Cerebellar nuclear complex (tissue), 1 donor: ENCODE measurements at places on chromosomes 5 and 9.

DNA sequence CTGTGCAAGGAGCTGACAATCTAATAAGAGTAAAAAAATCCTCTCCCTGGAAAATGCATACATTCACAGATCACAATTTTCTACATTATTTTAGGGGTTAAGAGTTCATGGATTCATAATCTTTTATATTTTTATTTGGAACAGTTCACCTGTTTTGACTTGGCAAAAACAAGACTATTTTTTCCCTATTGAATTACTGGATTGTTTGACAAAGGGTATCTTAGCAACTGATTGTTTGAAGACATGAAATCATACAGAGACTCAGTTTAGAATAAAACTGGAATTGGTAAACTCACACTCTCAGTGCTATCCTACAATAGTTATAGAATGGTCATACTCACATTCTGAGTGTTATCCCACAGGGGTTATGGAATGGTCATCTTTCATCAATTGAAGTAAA, 358.2 kb upstream of the PTGER4 start:
- no peak for DNase-seq

GRCh38 chr9:124834591-124834990, 18.7 kb upstream of the WDR38 start:
- DNase-seq: no peak

DNA sequence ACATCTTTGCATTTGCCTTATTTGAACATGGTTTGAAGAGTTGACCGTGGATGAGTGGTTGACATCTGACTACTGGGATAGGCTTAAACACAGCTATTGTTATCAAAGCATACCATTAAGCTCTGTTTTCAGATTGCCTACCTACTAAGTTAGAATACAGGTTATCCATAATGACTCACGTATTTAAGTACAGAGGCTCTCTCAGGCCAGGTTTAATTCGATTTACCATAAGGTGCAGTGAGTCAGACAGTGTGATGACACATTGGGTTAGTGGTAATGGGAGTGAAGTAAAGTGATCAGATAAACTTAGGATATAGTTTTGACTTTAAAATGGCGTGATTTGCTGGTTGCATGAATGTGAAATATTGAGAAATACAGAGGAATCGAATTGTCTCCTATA, 732.0 kb upstream of the CTNND2 start:
- DNase-seq: no peak

GRCh38 chr5:92962752-92963151, 618.3 kb downstream of the NR2F1-AS1 start:
- DNase-seq: no peak

DNA sequence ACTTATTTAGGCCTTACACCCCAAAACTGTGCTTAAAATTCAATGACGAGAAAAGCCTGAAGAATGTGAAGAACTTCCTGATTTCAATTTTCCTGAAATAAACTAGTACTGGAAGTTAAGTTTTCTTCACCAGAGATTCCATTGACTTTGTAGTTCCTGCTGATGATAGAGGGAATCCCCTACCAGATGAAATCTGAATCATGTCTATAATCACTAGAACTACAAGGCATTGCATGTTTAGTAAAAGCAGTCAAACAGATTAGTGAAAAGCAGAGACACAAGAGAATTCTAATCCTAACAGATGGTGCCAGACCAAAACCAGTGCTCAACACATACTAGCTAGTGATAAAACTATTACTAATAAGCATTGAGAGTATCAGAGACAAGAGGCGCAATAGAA, 130.0 kb downstream of the PDE4D start:
- no peak for DNase-seq

DNA sequence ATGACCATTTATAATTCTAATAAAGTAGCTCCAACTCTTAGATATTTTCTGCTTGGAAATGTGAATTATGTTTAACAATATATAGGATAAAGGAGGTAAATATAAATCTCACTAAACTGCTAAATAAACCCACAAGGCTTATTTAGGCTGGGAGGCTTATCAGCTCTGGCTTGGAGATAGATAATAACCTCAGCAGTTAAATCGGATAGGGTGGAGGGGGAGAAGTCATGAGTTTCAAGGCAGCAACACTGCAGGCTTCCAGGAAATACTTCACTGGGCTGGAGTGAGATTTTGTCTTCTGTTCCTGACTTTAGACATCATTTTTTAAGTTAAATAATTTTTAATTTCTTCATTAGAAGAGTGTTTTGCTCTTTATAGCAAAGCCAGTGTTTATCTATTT, 80.0 kb upstream of the ITGA2 start:
- no peak for DNase-seq

- DNase-seq: no peak
These were observed 26.1 kb upstream of the CSF1R start for GRCh38 chr5:150112201-150113046.

GRCh38 chr9:36584620-36585460, 12.1 kb downstream of the MELK start:
- DNase-seq: no peak

DNA sequence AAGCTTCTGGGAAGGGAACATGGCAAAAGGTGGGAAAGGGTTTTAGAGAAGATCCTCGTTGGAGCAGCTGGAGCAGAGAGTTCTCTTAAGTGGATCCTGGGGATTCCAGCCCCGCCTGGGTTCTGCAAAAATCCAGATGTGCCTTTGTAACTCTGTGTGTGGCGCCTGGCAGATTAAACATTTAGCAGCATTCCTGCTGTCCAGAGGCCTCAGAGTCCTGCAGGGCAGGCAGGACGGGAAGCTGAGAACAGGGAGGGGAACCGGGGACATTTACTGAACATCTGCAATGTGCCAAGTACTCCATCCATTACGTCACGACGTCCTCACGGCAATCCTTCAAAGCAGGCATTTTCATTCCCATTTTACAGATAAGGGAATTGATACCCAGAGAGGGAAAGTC, 6.0 kb downstream of the EIF4E1B start:
- no peak for DNase-seq

DNA sequence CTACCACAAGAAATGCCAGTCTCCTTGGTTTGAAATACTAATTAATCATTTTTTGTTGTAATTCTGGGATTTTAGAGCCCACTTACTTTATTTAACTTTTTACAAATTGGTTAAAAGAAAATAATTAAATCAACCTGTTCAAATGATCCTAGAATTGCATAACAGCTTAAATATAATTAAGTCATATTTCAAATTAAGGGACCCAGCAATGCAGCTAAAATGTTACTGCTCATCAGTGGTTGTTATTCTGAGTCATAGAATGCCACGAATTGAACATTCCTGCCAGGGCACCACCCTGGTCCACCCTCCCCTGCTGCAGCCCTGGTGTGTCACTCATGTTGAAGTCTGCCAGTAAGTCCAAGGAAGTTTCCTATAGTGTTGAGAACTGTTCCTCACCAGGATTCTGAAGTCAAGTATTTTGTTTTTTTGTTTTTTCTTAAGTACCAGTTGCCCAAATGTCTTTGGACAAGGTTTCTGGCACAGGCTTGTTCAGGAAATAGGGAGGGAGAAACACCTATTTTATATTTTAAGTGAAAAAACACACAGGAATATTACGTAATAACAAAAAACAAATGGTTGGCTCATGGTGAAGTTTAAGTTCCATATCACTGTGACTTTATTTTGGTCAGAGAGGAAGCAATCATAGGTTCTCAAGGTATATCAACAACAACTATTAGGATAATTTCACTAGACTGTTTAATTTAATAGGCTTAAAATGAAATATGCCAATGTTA, 4.3 kb upstream of the ITGA1 start:
- no peak for DNase-seq

- DNase-seq: no peak
These were observed 576.7 kb upstream of the ZNF462 start for GRCh38 chr9:106286249-106286648.

GRCh38 chr5:90170261-90170660, 239.3 kb downstream of the CETN3 start:
- DNase-seq: no peak

DNA sequence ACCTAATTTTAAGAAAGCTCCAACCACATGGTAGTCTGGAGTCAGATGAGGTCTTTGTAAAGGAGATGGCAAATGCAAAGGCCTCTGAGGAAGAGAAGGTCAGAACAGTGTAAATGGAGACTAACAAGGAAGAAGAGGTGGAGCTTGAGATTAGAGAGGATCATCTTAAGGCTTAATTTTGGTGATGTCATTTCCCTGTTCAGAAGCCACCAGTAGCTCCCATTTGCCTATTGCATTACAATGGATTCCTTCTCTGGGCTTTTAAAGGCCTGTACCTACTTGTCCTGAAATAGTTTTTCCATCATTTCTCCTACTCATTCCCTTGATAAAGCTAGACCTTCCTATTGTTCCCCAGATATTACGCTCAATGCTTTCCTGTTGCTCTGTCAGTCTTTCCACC, 16.1 kb downstream of the PCSK5 start:
- no peak for DNase-seq

DNA sequence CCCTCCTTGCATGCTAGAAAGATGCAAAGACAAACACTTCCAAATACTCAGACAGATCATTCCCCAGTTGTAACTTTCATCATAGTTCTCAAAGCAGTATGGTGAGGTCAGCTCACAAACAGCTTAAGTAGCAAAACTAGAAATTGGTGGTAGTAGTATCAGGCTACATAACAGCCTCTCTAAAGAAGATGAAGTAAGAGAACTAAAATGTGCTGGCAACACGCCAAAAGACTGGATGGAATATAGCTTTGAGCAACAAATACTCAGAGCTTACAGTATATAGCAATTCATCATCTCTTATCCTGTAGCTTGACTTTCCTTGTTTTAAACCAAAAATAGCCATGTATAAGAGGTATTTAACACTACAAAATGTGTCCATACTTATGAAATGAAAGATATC, 7.5 kb downstream of the PFDN1 start:
- no peak for DNase-seq

DNA sequence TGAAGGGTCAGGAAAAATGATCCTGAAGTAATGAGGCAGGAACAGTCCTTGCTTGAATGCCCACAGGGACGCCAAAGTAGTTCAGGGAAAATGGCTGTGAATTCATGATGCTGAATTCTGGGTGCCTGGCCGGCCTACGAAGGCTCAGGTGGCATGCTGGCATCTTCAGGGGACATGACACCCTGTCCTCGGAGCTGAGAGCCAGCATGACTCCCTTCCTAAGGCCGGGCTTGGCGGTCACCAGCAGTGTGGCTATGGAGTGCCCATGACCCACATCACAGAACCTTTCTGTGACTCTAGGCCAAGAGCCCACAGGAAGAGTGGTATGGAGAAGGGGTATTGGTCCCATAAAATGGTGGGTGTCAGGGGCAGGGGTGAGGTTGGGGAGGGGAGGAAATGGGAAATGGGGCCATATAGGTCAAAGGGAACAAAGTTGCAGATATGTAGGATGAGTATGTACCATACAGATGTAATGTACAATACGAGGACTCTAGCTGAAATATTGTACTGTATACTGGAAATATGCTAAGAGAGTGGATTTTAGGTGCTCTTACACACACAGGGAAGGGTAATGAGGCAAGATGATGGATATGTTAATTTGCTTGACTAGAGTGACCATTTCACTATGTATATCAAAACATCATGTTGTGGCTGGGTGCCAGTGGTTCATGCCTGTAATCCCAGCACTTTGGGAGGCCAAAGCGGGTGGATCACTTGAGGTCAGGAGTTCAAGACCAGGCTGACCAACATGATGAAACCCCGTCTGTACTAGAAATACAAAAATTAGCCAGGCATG, 202.8 kb upstream of the KLF9 start:
- no peak for DNase-seq

DNA sequence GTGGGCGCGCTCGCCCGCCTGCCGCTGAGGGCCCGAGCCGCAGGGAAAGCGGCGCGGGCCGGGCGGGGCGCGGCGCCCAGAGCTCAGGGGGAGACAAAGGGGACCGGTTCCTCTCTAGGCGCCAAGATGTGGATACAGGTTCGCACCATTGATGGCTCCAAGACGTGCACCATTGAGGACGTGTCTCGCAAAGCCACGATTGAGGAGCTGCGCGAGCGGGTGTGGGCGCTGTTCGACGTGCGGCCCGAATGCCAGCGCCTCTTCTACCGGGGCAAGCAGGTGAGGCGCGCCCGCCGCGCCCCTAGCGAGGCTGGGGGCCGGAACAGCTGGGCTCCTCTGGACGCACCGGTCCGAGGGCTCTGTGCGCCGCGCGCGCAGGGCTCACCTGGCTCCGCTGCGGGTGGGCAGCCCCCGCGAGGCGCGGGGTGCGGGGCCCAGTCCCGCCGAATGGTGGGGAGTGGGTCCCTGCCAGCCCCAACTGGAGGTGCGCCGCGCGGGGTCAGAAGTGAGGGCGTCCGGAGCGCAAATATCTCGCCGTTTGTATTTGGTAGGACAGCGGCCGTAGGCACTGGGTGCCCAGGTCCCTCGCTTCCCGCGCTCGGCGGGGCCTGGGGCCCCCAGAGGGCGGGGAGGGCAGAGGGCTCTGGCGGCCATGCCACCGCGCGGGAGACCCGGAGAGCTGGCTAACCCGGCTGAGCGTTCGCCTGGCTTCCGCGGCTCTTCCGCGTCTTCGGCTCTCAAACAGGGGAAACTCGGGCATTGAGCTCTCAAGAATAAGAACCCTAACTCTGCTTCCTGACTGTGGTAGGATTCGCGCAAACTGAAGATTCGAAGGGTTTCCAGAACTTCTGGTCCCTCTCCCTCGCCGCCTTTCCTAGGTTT, 607 bp downstream of the UHRF2 start:
- DNase-seq: no peak

GRCh38 chr5:169554251-169554650, 29.3 kb upstream of the SPDL1 start:
- no peak for DNase-seq

DNA sequence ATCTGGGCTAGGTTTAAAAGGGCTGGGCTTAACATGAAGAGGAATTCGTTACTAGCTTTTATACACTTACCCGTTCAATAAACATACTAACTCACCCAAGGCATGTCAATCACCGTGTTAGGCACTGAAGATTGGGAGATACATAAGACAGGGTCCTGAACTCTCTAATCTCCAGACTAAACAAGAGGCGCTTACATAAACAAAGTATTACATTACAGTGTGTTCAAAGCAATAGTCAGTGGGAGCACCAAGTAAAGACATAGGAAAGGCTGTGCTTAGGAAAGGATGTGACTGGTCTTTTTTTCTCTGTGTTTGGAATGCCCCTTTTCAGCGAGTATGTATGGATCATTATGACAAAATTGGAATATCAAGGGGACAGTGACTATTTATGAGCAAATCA, 203.6 kb upstream of the ADRA1B start:
- no peak for DNase-seq
